T-helper 1 cell (primary cell): ENCODE measurements at places on chromosomes 2 and 18.

DNA sequence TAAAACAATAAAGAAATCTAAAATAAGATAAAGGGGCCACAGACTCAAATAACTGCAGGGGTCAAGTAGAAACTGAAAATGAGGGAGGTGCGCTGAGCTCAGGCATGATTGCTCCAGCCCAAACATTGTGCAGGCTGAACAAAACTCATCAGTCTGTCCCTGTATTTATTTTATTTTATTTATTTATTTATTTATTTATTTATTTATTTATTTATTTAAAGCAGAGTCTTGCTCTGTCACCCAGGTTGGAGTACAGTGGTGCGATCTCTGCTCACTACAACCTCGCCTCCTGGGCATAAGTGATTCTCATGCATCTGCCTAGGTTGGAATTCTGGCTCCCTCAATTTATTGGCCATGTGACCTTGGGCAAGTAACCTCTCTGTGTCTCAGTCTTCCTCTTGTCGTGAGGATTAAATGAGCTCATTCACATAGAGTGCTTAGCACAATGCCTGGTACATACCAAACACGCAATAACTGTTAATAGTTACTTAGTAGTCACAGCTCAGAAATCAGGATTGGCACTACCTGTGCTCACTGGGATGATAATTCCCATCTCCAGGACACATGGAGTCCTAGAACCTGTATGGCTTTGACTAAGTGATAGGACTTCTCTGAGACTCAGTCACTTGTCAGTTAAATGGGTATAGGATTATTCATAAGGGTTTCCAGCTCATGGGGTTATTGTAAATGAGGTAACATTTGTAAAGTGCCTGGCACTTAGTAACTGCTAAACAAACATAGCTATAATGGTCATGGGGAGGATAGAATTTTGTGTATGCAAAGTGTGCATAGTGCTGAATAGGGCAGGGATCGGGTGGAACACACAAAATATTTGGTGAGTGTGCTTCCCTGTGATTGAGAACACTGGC is 6.0 kb downstream of the SPEG start:
- no peak for DNase-seq

- DNase-seq, result no peak
Observed at GRCh38 chr2:68119504-68119903, 38.2 kb upstream of the PNO1 start.

DNA sequence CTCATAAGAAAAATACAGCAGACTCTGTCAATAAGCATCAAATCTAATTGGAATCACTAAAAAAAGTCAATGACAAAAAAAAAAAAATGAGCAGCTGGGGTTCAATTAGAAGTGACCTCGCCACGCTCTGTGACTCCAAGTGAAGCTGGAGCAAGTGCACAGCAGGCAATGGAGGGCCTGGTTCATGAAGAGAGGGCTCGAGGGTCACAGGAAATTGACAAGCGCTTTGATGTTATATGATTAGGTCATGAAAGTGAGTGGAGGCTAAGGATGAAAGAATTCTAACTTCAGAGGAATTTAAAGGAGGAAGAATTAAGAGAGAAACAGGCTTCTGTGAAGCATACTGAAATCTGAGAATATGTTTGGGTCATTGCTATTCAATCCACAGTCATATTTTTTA is 85.4 kb upstream of the TMEM18 start:
- no peak for DNase-seq

DNA sequence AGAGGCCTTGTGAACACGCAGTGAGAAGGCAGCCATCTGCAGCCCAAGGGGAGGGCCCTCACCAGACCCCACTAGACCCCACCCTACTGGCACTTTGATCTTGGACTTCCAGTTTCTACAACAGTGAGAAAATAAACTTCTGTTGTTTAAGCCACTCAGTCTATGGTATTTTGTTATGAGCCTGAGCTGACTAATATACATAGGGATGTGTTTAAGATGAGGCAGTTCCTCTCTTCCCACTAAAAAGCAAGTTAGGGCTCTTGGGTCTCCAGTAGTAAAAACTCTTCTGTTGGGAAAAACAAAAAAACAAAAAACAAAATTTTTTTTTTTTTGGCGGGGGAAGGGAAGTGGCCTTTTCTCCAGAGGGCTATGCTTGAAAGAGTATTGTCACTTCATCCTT is 233.2 kb upstream of the SMAD7 start:
- no peak for DNase-seq

DNA sequence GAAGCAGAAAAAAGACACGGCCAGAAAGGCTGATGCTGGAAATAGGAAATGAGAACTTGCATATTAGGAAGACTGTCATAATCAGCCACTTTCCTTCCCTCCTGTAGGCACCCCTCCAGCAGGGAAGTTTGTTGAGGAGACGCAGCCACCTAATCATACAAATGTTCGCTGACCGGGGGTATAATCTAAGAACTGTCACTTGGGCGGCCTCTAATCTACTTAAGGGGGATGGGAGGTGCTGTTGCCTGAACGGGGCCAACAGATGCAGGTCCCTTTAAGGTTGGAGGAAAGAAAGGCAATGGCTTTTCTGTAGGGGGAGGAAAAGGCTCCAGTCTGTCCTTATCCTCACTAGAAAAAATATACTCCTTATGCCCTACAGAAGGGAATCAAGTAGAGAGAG is 50.6 kb downstream of the DNAJC10 start:
- DNase-seq, result no peak

DNA sequence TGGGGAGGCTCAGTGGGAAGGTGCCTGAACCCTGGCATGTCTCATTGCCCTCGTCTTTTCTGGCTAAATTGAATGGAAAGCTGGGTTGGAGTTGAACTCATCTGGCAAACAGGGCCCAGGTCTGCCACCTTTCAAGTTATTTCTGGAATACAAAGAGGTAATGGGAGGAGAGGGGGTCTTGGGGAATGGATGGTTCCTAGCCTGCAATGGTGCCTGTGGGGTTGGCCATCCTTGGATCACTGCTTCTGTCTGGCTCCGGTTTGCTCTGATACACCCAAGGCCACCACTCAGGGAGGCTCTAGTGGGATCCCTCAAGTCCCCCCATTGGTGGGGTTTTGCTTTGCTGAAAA is 45.3 kb downstream of the PSD4 start:
- no peak for DNase-seq

GRCh38 chr18:3898861-3899613 is 449.1 kb downstream of the TGIF1 start:
- no peak for DNase-seq

DNA sequence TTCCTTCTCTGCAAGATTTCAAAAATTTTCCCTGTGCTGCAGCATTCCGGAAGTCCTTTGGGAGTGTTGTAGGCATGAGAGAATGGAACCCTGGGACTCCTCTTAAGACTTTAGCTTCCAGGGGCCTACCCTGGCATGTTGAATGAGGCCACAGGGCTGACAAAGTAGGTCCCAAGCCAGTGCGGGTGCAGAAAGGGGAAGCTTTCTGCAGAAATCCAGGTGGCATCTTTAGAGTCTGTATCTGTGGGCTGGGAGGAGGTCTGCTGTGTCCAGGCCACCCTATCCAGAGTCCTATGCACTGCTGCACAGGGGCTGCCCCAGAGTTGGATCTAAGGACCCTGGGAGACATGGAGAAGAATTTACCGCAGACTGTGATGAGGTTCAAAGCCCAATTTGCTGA is 1.9 kb upstream of the SIX2 start:
- DNase-seq, result no peak

- no peak for DNase-seq
Observed at GRCh38 chr2:120935339-120936313, 200.0 kb downstream of the GLI2 start.

GRCh38 chr2:110770404-110770958 is 38.1 kb downstream of the ACOXL start:
- DNase-seq, result no peak

DNA sequence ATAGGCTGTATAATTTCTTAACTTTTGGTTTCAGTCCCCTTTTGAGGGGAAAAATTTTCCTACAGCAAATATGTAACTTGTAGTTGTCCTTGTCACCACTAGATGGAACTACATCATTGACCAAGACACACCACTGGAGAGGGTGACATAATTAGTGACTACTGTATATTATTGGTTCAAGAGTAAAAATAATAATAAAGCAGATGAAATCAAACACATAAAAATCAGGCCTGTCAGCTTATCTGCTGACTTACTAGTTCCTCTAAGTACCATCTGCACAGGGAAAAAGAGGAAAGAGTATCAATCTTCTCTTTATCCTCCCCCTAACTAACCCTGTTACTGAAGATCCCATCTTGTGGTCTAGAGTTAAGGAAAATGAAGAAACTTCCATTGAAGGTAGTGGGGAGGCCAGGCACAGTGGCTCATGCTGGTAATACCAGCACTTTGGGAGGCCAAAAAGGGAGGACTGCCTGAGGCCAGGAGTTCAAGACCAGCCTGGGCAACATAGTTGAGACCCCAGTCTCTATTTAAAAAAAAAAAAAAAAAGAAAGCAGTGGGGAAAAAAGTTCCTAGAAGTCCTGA is 29.6 kb upstream of the ENOSF1 start:
- DNase-seq, result no peak

- no peak for DNase-seq
Observed at GRCh38 chr2:228653884-228654283, 472.4 kb upstream of the SPHKAP start.

GRCh38 chr2:8583400-8584173 is 98.3 kb upstream of the ID2 start:
- DNase-seq, result peak; percentile 20

DNA sequence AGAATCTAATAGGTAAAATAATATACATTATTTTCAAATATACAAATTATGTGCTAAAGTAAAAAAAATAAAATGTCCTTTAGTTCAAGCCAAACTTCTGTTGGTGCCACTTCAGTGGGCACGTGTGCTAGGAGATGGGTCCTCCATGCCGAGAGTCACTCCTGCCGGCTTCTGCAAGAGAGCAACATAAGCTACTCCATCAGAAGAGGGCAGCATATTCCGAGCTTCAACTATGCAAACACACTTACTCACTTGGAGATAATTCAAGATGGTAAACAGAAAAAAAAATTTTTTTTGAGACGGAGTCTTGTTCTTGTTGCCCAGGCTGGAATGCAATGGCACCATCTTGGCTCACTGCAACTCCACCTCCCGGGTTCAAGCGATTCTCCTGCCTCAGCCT is 24.4 kb downstream of the CNOT11 start:
- DNase-seq, result no peak

DNA sequence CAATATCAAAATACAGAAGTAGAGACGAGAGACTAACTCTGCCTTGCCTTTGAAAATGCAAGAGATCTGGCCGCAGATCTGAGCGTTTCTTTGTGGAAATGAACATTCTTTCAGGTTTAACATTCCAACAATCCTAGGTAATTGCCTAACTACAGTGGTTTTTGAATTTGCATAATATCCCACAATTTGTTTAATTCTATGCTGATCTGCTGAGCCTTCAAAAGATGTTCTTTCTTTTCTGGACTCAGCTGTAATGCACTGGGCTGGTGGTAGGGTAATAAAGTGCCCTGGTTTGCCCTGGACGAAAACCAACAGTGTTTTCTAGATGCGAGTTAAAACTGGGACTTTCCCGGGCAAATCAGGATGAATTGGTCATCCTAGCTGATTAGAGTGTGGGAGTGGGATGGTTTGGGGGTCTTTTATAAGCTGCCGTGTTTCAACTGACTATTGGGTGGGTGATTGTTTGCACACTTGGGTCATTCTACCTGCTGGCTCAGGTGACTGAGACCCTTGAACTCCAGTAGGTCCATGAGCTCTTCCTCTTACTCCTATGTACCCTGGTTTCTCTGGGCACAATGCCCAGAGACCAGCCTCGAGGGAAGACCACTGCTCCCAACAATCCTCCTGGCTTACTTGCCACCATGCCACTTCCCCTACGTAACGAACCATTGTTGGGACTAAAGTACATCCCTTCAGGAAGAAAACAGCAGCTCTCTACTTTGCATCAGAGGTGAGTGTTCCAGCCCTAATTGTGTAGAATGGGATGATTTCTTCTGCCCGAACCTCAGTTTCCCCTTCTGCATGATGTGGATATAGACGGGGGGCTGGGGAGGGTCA is 3.4 kb upstream of the PAX8 start:
- no peak for DNase-seq

- DNase-seq, result no peak
Observed at GRCh38 chr2:119650206-119650605, 28.8 kb upstream of the TMEM177 start.

DNA sequence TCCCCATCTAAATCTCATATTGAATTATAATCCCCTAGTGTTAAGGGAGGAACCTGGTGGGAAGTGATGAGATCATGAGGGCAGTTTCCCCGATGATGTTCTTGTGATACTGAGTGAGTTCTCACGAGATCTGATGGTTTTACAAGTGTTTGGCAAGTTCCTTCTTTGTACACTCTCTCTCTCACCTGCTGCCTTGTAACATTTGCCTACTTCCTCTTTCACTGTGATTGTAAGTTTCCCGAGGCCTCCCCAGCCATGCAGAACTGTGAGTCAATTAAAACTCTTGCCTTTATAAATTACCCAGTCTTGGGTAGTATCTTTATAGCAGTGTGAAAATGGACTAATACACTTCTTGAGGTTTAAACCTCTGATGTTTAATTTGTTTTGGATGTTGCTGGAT is 177.5 kb downstream of the CD8B2 start:
- DNase-seq, result no peak

DNA sequence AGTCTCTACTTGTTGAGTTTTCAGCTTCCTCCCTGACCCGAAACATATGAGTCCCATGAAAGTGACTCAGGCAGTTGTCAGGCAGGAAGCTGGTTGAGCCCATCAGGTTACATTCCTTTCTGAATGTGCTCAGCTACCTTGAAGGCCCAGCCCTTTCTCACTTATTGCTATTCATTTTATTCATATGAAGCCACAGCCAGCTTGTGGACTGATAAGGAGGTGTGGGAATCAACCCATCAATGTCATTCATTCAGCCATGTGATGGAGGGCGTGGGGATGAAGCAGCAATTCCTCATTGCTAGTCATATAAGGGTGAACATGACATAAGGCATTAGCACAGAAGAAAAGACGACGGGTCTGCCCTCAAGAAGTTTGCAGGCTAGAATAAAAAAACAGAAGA is 5.3 kb upstream of the VPS4B start:
- DNase-seq, result no peak

DNA sequence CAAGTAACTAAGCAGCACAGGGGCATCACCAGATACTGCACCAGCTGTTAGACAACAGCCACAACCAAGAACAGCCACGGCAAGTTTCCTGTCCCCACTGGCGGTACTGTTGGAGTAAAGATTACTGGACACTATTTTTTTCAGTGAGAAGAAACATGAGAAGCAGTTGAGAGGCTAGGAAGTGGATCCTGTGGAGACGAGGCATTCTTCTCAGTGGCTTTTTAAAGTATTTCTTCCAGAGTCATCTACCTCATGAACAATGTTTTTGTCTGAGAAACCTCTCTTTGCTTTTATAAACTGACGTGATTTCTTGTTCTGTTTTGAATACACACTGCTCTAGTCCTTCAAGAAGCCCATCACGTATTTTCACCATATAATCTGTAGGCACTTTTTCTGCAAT is 18.8 kb downstream of the TM4SF20 start:
- no peak for DNase-seq

DNA sequence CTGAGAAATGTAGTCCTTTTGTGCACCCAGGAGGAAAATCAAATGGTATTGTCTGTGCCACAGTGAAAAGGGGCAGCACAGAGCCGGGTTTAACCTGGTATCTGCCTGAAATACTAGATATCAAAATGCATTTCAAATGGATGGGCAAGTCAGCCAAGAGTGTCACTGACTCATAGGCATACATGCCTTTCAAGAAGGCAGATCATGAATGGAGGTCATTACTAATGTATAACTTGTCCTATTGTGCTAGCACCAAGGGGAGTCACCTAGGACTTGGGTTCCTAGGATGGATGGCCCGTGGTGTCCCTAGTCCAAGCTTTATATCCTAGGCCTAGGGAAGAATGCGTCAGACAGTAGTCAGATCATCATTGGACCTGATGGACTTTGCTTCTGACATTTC is 49.9 kb downstream of the TCF7L1 start:
- no peak for DNase-seq
